Hematopoietic multipotent progenitor cell treated with erythropoietin and hydrocortisone succinate and interleukin-3 and kit ligand, for 6 days (in vitro differentiated cells): ENCODE measurements at places on chromosomes 13 and 19.

GRCh38 chr13:93859716-93860115 is 619.8 kb downstream of the DCT start:
- no peak for DNase-seq

GRCh38 chr19:50300814-50301606 is 28.2 kb downstream of the KCNC3 start:
- DNase-seq: no peak

DNA sequence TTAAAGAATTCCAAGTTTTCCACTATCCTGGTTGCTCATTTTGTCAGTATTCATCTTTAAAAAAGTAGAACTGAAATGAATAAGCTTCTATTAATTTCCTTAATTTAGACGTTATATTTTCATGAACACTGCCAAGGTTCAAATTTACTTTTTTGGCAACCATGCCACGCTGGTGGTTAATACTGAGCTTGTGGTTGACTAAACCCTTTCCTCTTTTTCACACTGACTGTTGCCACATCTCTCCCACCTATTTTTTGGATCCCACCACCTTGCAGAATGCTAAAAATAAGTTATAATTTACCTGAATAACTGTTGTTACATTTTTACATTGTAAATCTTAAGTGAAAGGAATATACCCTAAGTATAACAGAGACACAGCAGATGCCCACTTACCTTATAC is 45.0 kb downstream of the FLT3 start:
- peak; percentile 37 for DNase-seq

DNA sequence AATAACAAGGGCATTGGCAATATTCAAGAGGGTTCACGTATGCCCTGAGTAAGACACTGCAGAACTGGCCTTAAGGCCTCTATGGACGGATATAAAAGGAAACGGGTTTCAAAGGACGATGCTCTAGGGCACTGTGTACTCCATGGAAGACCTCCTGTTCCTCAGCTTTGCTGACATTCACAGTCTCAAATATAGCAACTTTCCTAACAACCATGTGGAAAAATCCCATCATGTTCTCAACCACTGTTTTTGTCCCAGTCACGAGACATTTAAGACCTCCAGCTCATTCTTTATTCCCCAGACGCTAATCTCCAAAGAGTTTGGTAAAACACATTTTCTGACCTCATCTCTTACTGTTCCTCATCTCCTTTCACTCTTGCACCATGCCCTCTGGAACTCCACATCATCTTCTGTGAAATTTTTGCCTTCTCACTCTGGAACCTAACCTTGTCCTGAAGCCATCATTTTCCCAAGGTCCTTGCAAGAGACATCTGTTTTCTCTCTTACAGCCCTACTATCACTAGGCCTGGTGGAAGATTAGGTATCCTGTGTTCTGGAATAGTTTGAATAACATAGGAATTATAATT is 37.6 kb downstream of the SPRY2 start:
- DNase-seq: no peak
